COR-L47 (cell line): ENCODE measurements at places on chromosomes 11 and 22.

DNA sequence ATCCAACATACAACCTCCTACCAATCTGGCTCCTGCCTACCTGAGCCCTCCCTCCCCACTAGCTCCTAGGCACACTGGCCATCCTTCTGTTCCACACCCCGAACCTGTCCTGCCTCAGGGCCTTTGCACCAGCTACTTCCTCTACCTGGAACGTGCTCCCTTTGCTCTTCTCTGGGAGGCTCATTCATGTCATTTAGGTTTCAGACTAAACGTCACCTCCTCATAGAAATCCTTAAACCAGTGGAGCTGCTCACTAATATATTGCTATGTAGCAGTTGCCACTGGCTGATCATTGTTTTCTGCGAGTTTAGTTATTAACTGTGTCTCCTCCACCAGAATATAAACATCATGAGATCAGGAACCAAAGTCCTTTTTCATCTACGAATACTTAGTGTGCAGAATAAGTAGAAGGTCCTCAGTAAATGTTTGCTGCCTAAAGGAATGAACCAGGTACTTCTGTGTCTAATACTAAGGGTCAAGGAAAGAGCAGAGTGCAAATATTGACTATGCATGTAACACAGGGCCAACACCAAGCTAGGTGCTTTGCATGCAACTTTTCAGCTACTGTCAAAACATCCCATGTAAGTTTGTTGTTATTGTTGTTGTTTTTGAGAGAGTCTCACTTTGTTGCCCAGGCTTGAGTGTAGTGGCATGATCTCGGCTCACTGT is 277.6 kb upstream of the SYN3 start:
- DNase-seq, result no peak

GRCh38 chr22:47193606-47194329 is 431.3 kb downstream of the TBC1D22A start:
- no peak for DNase-seq

- DNase-seq, result no peak
These were observed 18.2 kb downstream of the ARRB1 start for GRCh38 chr11:75333022-75333806.

- no peak for DNase-seq
These were observed 22.9 kb upstream of the TSKU start for GRCh38 chr11:76760236-76760635.

GRCh38 chr11:102523189-102523570 is 7.4 kb downstream of the MMP7 start:
- DNase-seq, result no peak

DNA sequence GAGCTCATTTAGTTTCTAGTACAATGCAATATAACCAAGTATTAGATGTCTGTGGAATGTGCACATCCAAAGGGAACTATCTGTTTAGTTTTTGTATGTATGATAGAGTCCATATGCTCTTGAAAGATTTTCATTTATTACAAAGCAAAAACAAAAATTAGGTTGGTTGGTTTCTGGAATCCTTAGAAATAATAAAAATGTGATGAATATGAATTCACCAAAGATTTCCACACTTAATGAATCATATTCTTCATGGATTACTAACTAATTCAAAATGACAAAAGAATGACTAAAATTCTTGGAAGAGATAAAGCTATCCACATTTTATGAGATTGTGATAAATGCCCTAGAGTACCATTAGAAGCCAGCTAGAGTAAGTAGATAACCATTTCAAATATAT is 261.1 kb downstream of the SBF2 start:
- no peak for DNase-seq

GRCh38 chr22:46173152-46173551 is 22.8 kb downstream of the PPARA start:
- no peak for DNase-seq

GRCh38 chr11:46050003-46050461 is 71.2 kb downstream of the PHF21A start:
- no peak for DNase-seq

GRCh38 chr22:25413620-25414019 is 150.9 kb upstream of the GRK3 start:
- no peak for DNase-seq

- no peak for DNase-seq
These were observed 1.2 kb downstream of the DPAGT1 start for GRCh38 chr11:119100246-119100970.

- DNase-seq, result no peak
These were observed 131.9 kb downstream of the TEAD1 start for GRCh38 chr11:12806113-12806512.

DNA sequence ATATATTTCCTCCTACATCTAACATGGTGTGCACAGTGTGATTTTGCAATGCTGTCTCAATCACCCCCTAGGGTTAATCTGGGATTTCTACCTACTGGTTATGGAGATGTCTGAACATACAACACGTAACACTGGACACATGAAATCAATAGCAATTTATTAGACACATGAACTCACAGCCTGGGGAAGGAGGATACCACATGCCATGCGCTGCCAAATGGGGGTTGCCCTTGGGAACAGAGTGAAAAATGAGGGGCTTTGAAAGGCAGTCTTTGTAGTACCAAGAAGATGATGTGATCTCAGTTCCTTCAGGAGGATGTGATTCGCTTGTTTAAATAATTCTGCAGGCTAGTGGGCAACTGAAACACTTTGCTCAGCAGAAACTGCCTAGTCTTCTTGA is 253.6 kb upstream of the LRRC4C start:
- DNase-seq, result no peak

- DNase-seq, result no peak
These were observed 10.3 kb upstream of the NEFH start for GRCh38 chr22:29469755-29470154.

- no peak for DNase-seq
These were observed 39.7 kb upstream of the ACCSL start for GRCh38 chr11:44008088-44008501.

DNA sequence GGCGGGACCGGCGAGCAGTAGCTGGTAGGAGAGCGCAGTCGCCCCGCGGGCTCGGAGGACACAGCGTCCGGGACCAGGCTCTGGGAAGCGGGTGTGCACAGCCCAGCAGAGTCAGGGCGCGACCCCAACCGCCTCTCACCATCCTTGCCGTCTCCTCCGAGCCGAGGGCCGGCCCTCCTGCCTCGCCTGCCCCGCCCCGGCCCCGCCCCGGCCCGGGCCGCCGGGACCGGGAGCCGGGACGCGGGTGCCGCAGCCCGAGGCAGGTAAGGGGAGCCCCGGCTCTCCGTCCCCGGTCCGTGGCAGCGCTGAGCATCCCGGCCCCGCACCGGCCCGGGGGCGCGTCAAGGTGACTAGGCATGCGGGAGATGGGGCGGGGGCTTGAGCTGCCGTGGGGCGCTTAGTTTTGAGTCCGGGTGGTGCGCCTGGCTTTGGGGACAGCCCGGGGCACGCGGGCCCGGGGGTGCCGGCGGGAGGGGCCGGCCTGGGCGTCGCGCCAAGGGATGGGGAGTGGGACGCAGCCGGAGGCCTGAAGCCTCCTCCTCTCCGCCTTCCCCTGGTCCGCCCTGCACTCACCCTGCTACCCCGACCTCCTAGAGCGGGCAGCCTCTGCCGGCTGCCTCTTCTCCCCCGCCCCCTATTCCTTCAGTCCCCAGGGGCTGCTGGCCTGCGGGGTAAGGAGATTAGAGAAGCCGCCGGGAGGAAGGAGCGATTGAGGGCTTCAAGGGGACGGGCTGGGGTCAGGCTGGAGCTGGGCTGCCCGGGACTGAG is at the start of gene ABCG4:
Gene ABCG4, plus strand, starts transcription at position 35 of the 768 bp plus-strand sequence. CDS start 914 bp downstream, outside the sequence.
- DNase-seq, result peak; percentile 26

GRCh38 chr22:38657045-38657909 is 839 bp downstream of the CBY1 start:
- DNase-seq, result peak; percentile 11
